ENCODE measurements at places on chromosomes 6 and 20.

DNA sequence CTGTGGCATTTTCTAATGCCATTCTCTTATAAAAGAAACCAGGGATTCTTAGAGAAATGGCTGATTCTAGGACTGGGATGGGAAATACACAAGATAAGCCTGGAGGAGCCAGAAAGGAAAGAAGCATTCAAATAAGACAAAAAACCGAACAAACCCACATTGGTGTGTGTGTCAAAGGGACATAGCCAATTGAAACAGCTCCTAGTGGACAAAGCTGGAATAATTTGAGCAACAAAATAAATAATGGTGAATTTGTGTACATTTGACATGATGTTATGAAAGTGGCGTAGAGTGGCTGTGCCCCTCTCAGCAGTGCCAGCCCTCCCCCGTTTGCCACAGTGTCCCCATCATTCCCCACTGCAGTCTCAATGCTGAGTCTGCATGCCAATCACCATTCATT is 55.5 kb downstream of the B3GAT2 start:
- DNase-seq, result no peak

- DNase-seq, result no peak
Observed at GRCh38 chr6:130425537-130425936, 59.7 kb downstream of the TMEM200A start.

DNA sequence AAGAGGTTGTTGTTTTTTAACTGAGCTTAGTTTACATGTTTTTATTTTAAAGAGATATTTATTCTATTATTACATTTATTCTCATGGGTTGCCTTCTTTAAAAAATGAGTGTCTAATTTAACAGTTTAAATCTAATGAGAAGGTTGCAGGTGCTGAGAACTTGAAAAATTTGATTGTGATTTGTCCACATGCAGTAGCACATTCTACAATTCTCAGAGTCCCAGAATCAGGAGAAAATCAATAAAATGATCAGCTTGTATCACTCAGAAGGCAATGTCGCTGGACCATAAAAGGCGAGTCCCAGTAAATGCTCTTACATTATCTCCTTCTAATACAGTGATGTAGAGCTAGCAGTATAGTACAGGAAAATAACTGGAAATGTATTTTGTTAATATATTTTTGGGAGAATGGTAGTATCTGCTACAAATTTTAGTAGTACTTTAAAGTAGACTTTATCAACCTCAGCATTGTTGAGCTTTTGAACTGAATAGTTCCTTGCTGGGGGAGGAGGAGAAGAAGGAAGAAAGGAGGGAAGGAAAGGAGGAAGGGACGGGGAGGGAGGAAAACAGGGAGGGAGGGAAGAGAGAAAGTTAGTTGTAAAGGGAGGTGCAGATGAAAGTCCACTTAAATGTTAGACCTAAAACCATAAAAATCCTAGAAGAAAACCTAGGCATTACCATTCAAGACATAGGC is 458.0 kb downstream of the DOK5 start:
- DNase-seq, result no peak

DNA sequence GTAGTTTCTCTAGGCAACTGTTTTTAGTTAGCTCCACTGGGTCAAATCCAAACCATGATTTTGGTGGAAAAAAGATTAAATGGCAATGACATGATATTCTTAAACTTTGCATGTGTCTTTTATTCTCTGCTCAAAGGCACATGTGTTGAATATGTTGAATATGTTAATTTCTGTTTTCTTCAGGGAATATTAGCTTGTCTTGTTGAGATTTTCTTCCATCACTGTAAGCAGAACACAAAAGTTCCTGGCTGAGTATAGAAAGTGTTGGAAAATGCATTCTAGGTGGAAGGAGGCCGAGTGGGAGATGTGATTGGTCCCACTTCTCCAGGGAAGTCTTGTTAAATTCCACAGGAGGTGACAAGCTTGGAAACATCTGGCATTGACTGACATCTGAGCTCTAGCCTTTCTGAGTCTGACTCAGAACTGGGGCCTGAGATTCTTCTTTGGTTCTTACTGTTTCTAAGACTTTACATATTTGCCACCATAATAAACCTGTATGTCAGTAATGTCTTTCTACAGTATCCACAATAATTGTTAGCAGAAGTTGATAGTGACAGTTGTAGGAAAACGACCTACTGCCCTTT is 81.1 kb downstream of the LAMA4 start:
- DNase-seq, result no peak

- no peak for DNase-seq
Observed at GRCh38 chr6:32081168-32081990, 27.8 kb downstream of the TNXB start.

DNA sequence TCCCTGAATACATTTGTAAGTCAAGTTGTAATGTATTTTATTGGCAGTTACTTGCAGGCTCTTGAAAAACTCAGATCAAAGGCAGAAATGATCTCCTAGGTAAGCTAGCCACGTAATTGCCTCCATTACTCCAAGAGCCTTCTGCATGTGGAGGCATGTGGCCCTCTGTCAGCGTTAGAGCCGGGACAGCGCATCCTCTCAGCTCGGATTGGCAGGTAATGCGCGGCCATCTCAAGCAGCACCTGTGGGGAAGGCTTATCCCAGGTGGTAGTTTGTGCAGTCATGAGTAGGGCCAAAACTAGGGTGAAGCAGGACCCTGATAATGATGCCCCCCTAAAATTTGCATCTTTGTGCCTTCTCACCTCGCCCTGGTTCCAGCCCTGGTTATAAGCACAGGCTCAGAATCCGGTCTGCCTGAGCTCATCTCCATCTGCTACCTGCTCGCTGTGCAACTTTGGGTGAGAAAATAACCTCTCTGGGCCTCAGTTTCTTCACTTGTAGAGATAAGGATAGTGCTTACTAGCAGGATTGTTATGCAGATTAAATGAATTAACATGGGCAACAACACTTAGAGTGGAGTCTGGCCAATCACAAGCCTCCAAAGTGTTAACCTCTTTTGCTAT is 157.5 kb upstream of the PMEPA1 start:
- DNase-seq, result no peak

DNA sequence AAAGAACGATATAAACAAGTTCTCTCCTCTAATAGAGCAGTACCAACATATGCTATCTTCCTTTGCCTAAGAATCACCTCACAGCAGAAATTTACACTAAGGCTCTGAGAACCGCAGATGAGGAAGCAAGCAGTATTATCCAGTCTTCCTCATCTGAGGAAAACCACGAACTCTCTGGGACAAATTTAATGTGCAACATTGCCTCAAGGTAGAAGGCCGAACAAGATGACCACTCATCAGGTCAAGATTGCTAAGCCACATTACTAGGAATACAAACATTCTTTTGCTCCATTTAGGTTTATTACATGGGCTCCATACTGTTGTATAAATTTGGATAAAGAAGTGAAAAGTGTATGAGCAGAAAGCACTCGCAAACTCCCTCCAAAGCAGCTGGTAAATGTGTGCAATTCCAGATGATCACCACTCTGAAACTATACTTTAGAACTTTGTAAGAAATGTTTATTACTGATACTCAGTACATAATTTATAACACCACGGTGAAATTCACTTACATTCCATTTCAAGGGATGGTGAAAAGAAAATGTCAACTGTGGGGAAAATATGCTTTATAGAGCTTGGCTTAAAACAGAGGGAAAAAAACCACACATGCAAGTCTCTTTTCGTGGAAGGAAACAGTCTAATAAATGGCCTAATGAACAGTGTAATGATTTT is 398.4 kb downstream of the BTBD9 start:
- no peak for DNase-seq
